Stimulated activated CD4-positive, alpha-beta T cell treated with anti-CD3 and anti-CD28 coated beads, Interleukin-2, amount 100 ng/mL, for 4 hours (primary cell): ENCODE measurements at places on chromosomes 5 and 9.

DNA sequence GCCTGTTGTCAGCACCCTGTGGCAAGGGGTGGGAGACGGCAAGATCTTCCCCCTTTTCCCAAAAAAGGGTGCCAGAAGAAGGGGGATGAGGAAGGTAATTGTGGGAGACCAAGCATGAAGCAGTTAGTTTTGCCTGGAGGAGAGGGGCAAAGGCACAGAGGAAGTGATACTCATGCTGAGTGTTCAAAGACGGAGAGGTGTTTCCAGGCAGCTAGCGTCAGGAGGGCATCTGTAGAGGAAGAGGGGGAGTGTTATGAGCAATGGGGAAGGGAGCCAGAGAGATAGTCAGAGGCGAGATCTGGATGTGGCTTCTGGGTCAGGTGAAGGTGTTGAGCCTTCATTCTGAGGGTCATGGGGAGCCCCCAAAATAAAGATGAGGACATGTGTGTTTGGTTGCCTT, 26.9 kb upstream of the ADAM19 start:
- peak; percentile 50 for DNase-seq

- no peak for DNase-seq
Observed at GRCh38 chr5:73302797-73303147, 129.8 kb downstream of the TMEM174 start.

DNA sequence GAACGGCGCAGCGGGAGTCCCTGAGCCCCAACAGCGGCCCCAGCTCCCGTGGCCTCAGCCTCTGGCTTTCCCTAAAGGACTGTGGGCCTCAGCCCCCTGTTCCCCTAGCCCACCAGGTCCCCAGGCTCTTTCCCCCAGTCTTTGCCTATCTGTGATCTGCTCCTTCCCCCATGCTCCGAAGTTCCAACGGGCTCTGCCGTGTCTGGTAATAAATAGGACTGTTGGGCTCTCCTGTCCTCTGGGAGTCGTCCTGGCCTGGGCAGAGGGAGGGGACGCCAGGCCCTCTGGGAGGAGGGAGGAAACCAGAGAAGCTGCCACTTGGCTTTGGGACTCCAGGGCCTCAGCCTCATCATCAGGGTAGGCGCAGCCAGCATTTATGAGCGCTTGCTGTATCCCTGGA, 28.1 kb downstream of the ADGRD2 start:
- DNase-seq: no peak

DNA sequence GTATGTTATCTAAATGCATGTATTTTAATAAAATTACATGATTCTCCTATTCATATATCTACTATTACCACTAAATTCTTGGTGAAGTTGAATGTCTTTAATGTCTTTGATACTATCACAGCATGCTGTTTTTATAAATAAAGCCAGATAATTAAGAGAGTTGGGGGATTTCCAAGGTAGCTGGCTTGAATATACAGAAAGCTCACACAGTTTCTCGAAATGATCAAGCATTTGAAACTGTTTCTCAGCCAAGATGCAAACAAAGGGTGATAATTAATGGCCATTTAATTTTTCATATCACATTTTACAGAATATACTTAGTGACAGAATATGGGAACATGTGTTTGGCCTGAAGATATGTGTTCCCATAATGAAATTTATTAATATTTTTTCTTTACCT, 145.6 kb upstream of the CDH12 start:
- no peak for DNase-seq

GRCh38 chr5:179225387-179225786, 119.9 kb downstream of the ADAMTS2 start:
- DNase-seq: no peak

GRCh38 chr9:95024097-95024671, 293.3 kb downstream of the FANCC start:
- no peak for DNase-seq

GRCh38 chr9:29144476-29144875, 1571.2 kb upstream of the C9orf72 start:
- DNase-seq: no peak

GRCh38 chr9:9949368-9949767, 663.4 kb downstream of the PTPRD start:
- no peak for DNase-seq

GRCh38 chr5:14172149-14172795, 29.1 kb downstream of the TRIO start:
- no peak for DNase-seq

- DNase-seq: no peak
Observed at GRCh38 chr5:127008300-127008975, 21.9 kb downstream of the MARCHF3 start.

GRCh38 chr9:136623842-136624183, 38.9 kb upstream of the EGFL7 start:
- no peak for DNase-seq

GRCh38 chr9:124320062-124320973, 62.6 kb downstream of the NEK6 start:
- no peak for DNase-seq

DNA sequence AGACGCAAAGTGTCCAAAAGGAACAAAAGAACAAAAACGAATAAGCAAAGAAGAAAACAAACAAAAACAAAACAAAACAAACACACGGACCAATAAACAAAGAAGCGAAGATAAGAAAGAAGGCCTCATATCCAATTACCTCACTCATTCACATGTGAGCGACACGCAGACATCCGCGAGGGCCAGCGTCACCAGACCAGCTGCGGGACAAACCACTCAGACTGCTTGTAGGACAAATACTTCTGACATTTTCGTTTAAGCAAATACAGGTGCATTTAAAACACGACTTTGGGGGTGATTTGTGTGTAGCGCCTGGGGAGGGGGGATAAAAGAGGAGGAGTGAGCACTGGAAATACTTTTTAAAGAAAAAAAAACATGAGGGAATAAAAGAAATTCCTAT, 28.3 kb upstream of the WWC1 start:
- DNase-seq: no peak

DNA sequence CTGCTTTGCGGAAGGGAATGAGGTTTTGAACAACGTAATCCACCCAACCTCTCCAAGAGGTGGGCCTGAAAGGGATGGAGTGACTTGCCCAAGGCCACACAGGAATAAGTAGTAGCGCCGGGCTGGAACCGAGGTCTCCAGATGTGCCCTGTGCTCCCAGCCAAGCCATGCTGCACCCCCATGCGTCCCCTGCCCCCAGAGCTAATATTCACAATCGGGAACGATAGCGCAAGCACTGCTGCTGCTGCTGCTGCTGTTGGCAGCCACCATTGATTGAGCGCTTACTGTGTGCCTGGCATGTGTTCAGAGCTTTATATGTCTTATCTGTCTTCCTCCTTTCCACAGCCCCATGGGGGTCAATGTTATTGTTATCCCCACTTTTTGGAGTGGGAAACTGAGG, 43.9 kb downstream of the AMBP start:
- no peak for DNase-seq

DNA sequence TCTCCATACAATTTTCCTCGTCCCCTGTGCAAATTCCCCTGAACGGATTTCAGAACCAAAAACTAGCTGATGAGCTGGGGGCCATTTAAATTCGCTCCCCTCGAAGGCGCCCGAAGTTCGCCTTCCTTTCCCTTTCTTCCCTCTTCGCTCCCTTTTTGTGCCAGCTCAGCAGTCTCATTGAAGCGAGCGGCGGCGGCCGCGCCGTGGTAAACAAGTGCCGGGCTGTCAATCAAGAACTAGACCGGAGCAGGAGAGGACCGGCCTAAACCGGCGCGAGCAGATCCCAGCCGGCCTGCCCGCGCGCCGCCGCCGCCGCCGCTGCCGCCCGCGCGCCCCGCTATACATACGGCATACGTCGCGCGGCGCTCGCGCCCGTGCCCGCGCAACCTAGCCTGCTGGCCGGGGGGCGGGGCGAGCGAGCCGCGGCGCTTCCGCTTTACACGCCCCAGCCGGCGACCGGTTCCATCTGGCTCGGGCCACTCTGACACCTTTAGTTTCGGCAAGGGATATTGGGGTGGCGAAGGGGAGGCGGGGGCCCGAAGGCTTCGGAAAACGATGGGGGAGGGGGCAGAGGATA, 3.1 kb downstream of the ARRDC3 start:
- peak; percentile 91 for DNase-seq

DNA sequence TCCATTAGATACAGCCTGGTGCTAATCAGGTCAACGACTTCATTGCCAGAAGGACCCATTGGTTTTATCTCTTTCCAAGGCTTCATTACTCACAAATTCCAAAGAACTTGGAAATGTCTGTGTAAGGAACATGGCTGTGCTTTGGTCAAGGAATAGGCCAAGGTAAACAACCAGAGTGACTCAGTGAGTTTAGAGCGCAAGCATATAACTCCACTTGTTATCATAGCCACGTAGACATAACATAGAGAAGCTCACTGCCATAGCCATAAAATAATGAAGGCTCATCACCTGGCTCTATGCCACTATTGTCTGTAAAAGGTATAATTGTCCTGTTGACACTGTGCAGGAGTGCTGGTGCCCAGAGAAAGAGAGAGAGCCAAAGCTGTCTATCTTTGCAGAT, 139.3 kb upstream of the PLCXD3 start:
- DNase-seq: no peak

- DNase-seq: no peak
Observed at GRCh38 chr9:93173365-93174051, 10.4 kb upstream of the WNK2 start.

DNA sequence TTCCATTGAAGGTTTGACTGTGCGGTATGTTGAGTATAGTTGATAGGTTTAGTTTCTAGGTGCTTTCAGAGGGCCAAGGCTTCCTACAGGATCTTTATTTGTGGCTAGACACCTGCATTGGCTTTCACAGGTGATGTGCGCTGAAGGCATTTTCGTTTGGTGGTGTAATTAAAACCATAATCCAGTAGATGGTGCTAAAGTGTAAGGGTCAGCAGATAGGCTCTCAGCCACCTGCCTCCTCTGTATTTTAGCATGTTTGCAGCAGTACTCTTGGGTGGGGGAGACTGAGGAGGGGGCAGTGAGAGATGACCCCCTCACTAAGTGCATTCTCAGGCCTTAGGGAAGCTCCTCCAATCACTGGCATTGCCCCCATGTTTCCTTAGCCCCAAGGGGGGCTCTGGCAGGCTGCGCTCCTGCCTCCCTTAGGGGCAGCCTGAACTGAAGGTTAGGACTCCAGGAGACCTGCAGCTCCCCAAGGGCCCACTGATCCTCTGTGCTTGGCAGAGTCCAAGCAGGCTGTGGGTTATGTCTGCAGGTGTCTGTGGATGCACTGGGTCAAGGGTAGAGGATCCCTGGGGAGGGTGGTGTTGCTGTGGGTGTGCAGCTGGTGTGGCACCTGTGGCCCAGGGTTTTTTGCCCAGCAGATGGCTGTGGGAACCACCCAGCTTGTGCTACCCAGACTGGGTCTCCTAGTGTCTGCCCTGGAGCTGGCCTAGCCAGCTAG, 23.4 kb downstream of the CDK20 start:
- DNase-seq: no peak

DNA sequence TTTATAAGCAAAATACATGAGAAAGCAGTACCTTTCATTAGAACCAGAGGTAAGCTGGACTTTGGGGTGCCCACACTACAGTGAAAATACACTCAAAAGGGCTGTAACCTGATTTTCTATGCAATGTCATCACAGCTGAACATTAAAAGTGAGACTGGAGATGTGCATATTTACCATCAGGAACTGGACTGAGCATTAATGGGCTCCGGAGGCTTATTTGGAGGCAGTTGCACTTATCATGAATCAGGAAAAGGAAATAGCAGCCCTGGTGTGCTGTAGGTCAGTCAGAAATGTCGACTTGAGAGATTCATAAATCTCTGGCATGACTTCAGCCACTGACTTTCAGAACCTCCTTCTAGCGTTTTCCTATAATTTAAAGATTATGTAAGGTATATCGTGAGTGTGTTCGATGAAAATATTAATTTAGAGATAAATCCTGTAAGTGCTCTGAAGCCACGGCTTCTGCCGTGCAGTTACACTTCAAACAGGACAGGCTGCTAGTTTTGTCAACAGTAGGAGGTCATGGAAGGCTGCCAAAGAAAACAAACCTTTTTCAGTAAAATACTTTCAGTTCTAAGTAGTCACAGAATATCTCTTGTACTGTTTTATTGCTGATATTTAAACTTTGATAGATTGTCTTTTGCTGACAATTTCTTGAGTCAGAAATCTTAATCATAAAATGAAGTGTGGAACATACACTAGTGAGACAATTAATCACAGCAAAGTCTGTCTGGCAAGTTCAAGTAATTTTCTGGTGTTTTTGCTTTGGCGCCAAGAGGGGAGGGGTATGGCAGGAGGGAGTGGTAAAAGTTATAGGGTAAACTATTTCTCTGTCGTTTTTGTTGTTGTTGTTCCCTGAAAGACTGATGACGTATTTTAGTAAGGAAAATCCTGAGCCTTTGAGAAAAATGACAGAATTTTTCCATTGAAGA, 939.7 kb downstream of the NR2F1-AS1 start:
- DNase-seq: no peak

DNA sequence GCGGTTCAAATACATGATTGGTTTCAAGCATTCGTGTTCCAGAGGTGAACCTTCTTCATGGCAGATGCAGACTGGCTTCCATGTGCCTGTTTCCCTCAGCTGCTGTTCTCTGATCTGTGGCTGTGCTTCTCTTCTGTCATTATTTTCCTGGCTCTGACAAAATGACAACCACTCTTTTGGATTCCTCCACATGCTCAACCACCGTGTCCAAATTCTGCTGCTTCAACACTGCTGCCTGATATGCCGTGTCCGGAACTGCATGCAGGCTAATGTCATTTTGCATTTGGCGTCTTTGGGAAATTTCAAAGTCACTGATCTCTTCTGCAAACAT, 368.7 kb upstream of the ZNF608 start:
- DNase-seq: no peak

GRCh38 chr5:100165309-100165708, 369.9 kb upstream of the FAM174A start:
- DNase-seq: no peak

- DNase-seq: no peak
Observed at GRCh38 chr5:35131723-35132122, 84.0 kb upstream of the AGXT2 start.

GRCh38 chr9:107938801-107939386, 449.3 kb upstream of the KLF4 start:
- no peak for DNase-seq

DNA sequence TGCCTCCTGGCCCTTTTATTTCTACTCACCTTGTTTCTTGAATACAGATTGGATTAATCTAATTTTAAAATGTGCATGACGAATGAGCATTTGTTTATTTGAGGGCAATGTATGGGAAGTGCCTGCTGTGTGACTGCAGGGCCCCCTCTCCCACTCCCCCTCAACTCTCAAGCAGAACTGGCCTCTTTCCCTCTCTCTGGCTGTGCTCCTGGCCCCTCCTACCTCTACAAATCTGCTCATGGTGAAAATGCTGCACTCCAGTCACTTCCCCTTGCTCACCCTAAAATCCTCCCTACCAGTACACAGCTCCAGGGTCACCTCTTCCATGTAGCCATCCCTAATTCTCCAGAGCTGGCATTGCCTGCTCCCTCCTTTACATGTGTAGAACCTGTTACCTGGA, 17.2 kb upstream of the NDST1 start:
- DNase-seq: no peak

- DNase-seq: no peak
Observed at GRCh38 chr9:77432053-77432452, 216.1 kb downstream of the GNA14 start.

- DNase-seq: peak; percentile 61
Observed at GRCh38 chr5:442335-443238, at the start of gene EXOC3. TSS of gene EXOC3 (plus strand) at chr5:443176. CDS start at chr5:446206, 3,030 bp downstream.

GRCh38 chr5:142810081-142810480, 39.9 kb downstream of the ARHGAP26 start:
- no peak for DNase-seq
